T follicular helper cell (primary cell): ENCODE measurements at places on chromosomes 2 and 18.

DNA sequence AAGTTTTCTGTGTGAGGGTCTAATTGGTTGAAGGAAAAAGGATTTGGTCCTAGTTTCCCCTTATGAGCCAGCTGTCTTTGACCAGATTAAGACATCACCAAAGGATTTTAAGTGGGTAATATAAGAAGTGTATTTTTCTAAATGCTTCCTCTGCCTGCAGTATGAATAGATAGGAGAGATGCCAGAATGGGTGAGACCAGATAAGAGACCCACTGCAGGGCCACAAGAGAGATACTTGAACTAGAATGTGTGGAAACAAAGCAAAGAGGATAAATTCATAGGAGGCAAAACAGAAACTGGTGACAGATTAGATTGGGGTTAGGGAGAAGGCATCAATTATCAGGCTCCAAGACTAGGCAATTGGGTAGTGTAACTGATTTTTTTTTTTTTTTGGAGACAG lies 1.1 kb upstream of the HDHD2 start:
- no peak for DNase-seq

DNA sequence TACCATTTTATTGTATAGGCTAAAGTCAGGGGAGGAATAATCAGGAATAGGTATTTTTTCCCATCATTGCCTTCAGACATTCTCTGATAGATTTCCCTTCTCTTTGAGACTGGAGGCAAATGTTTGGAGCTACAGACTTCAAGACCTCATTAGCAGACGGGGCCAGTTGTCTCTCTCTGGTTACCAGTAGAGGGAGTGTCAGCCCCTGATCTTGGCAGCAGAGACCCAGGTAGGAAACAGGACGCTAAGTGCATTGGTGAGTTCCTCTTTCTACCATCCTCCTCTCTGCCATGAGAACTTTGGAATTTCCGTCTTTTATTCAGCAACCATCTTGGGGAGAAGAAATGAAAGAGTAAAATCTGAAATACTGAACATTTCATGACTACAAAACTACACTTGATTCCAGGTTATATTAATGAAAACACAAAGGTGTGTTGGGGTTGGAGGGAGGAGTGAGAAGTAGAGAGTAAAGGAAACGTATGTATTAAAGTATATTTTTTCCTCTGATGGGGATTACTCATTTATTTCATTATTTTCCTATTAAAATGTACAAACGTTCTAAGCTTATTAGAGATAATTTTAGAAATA lies 186.2 kb upstream of the GCFC2 start:
- DNase-seq, result no peak

DNA sequence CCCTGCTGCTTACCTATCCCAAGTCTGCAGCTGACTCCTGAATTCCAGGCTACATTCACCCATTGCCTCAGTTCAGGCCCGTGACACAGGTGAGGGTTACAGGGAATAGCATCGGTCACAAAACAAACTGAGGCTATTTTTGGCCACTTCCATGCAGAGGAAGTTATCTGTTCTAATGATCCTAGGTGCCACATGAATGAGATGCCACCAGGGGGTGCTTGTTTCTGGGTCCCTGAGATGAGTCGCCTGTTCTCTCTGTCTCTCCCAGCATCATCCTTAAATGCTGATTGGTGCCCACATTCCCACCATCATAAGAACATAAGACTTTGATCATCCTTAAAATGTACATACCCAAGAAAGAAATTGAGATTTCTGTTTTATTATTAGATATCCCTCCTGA lies 119.0 kb upstream of the CELF4 start:
- DNase-seq, result no peak

DNA sequence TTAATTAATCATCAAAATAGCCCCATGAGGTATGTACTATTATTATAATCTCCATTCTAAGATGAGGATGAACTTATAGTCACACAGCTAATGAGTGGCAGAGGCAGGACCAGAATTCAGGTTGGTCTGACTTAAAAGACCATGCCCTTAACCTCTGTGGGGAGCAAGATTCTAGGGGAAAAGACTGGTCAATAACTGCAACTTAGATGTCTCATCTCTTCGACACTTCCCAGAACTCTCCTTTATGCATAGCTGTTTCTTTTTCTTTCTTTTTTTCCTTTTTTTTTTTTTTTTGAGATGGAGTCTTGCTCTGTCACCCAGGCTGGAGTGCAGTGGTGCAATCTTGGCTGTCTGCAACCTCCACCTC lies 66.3 kb upstream of the RTN4 start:
- no peak for DNase-seq

DNA sequence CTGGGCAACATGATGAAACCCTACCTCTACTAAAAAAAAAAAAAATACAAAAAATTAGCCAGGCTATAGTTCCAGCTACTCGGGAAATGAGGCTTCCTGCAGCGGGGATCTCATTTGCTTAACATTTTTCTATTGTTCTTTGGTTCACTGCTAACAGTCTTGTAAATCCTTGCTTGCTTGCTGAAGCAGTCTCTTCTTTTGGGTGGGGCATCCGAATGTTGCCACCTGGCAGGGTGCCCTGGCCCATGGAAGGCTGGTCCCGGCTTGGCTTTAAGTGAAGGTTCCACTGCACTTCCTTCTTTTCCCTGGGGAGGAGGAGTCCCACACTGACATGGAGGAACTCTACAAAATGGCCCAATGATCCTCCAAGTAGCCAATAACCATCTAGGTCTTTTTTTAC lies 6.0 kb upstream of the ANKRD29 start:
- no peak for DNase-seq

- peak; percentile 1 for DNase-seq
Observed at GRCh38 chr2:113979191-113980128, 89.6 kb downstream of the ACTR3 start.

DNA sequence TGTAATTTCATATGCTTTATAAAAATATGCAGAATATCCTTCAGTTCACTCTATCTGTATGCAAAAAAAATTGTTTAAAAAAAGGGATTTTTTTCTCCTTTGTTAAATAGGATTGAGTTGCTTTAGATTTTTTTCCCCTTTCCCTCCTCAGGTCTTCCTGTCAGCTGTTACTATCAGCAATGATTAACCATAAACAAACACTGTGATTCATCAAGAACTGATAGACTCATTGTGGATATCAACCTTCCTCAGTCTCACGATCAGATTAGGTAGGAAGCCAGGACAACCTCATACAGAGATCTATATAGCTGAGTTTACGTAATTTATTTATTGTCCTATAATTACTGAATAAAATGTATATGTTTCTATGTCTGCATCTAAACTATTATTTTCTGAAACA lies 2136.2 kb upstream of the CELF4 start:
- DNase-seq, result no peak

GRCh38 chr18:45108754-45109153 lies 428.1 kb downstream of the SETBP1 start:
- no peak for DNase-seq

GRCh38 chr2:12057436-12058166 lies 311.2 kb downstream of the LPIN1 start:
- DNase-seq, result no peak

GRCh38 chr2:240926516-240927389 lies 20.6 kb downstream of the CROCC2 start:
- no peak for DNase-seq

DNA sequence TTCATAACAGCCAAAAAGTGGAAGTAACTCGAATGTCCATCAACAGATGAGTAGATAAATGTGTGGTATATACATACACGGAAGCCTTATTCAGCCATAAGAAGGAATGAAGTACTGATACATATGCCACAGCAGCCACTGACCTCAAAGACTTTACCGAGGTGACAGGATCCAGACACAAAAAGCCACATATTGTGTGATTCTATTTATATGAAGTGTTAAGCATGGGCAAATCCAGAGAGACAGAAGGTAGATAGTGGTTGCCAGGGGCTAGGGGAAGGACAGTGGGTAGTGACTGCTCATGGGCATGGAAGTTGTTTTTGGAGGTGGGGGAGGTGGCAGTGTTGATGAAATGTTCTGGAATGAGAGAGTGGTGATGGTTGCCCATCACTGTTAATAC lies 33.9 kb downstream of the ZAP70 start:
- DNase-seq, result no peak

DNA sequence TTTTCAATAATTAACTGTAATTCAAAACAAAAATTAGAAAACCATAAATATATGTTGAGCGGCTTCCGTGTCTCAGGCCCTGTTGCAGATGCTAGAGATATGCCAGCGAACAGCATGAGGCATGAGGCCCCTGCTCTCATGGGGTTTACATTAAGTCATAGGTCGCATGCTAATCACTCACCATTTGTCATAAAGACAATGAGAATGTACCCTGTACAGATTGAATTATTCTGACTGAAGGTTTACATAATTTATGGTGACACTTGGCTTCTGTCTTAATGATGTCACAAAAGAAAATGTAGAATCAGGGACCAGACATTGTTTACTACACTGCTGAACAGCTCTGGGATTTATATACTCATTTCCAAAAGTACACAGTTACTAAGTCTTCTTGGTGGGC lies 5.9 kb upstream of the VAPA start:
- DNase-seq, result no peak

- DNase-seq, result no peak
Observed at GRCh38 chr18:23012249-23012648, 79.1 kb downstream of the RBBP8 start.

GRCh38 chr2:37366773-37367172 lies 22.3 kb downstream of the QPCT start:
- DNase-seq, result no peak

DNA sequence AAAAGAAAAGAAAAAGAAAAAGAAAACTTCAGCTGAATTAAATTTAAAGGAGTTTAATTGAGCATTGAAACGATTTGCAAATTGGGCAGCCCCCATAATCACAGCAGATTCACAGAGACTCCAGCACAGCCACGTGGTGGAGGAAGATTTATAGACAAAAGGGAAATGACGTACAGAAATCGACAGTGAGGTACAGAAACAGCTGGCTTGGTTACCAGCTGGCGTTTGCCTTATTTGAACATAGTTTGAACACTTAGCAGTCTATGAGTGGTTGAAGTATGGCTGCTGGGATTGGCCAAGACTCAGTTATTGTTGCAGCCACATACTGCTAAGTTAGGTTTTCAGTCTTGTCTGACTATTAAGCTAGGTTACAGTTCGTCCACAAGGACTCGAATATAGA lies 312.2 kb upstream of the SLC14A2 start:
- DNase-seq, result no peak

DNA sequence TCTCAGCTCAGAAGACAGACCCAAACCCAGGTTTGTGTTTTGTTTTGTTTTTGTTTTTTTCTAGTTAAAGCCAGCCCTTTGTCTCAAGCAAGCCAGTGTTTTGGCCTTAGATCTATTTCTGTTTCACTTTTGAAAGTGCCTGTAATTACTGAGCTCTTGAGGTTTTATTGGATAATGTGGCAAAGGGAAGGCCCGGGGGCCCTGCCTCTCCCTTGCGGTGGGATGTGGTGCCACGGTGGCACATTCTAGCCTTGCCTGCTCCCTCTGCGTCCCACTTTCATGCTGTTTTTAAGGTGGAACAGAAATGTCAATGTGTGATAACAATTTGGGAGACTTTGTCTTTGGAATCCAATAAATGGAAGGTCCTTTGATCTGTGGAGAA lies 2.5 kb downstream of the HPCAL1 start:
- peak; percentile 15 for DNase-seq

DNA sequence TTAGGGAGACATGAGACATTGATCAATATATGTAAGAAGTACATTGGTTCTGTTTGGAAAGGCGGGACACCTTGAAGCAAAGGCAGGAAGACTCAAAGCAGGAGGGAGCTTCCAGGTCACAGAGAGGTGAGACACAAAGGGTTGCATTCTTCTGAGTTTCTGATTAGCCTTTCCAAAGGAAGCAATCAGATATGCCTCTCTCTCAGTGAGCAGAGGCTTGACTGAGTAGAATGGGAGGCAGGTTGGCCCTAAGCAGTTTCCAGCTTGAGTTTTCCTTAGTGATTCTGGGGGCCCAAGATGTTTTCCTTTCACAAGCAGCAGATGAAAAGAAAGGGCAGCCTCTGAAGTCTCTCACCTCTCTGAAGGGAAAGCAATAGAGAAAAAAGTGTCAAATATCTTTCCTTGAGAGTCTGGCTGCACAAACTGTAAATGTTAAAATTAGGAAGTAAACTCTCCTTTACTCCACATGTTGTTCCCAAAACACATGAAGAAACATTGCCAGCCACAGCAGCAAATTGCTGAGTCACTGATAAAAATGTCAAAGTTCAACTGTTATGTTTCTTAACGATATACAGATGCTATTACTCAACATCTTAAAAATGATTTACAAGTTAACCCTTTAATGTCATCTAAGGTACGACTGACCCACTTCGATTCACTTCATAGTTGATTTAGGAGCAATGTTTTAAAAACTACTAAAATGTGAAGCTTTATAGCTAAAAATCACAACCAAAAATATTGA lies 40.3 kb downstream of the CYB5A start:
- no peak for DNase-seq

- DNase-seq, result no peak
Observed at GRCh38 chr18:34928754-34929335, 112.4 kb upstream of the MAPRE2 start.

- DNase-seq, result no peak
Observed at GRCh38 chr18:45328811-45329210, 286.5 kb upstream of the SLC14A2 start.

DNA sequence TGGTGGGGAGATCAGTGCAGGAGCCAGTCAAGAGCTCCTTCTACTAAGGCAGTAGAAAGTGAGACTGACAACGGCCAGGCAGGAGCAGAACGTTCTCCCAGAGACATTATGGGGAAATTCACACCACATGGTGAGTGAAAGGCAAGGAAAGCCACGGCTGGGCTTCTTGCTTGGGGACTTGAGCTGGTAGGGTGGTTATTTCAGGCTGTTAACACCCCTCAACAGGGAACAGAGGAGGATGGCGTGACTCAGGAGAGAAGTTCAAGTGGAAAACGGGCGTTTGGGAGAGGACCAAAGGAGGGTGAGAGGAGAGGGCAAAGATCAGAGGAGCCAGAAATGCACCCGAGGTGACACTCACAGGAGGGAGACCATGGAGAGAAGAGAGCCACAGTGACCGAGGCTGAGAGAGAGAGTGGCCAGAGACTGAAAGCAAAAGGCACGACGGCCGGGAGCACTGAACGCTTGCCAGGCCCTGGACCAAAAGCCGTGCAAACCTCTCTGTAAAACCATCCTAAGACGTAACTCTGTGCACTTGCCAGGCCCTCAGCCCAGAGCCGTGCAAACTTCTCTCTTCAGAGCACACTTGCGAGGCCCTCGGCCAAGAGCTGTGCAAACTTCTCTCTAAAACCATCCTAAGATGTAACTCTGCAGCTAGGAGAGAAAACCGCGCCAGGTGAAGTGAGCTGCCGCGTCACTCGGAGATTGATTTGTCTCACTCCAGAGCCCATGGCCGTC lies 7.7 kb downstream of the TPO start:
- DNase-seq, result no peak

DNA sequence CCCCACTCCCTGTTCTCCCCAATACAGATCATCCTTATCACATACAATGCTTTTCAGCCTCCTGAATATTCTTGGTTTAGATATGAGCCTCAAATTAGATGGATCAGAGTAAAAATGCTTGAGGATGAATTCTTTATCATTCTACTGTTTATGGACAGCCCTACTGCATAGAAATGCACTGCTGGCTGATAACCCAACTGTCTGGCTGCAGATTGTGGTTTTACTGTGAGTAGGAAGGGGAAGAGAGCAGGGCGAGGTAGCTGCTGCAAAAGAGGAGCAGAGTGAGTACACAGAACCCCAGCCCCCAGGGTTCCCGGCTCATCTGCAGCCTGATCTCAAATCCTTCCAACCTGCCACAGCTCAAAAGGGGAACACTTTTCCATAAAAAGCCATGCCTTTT lies 29.4 kb upstream of the NCOA1 start:
- no peak for DNase-seq
